Dermis microvascular lymphatic vessel endothelial cell (primary cell): ENCODE measurements at places on chromosomes 12 and 14. TPM values are rescaled to one million over a fixed set of nuclear protein-coding genes. Genes with fewer than 3 reads are reported as not detected.

Gene RERGL
- not detected in 2 replicates for total RNA-seq

Gene GPATCH2L
- 31.7 and 46.1 TPM in 2 replicates for total RNA-seq

Gene NOVA1
- under 0.01 TPM in 1 of 2 replicates, not detected in the other for total RNA-seq

Gene VWF
- total RNA-seq: 467 and 1,551 TPM in 2 replicates

Gene NR2C1
- total RNA-seq: 13.9 and 18.3 TPM in 2 replicates

Gene EXOC3L4
- not detected in 2 replicates for total RNA-seq

Gene COCH
- total RNA-seq: 1.5 and 7.2 TPM in 2 replicates

Gene ENDOU
- total RNA-seq: under 0.01 TPM in 2 replicates

Gene GLIPR1L1
- total RNA-seq: not detected in 2 replicates

Gene TMEM119
- not detected in 2 replicates for total RNA-seq

Gene IL23A
- total RNA-seq: 0.13 TPM in 1 of 2 replicates, not detected in the other

Gene ACVRL1
- 313 and 416 TPM in 2 replicates for total RNA-seq

Gene OR4K13
- not detected in 2 replicates for total RNA-seq

DNA sequence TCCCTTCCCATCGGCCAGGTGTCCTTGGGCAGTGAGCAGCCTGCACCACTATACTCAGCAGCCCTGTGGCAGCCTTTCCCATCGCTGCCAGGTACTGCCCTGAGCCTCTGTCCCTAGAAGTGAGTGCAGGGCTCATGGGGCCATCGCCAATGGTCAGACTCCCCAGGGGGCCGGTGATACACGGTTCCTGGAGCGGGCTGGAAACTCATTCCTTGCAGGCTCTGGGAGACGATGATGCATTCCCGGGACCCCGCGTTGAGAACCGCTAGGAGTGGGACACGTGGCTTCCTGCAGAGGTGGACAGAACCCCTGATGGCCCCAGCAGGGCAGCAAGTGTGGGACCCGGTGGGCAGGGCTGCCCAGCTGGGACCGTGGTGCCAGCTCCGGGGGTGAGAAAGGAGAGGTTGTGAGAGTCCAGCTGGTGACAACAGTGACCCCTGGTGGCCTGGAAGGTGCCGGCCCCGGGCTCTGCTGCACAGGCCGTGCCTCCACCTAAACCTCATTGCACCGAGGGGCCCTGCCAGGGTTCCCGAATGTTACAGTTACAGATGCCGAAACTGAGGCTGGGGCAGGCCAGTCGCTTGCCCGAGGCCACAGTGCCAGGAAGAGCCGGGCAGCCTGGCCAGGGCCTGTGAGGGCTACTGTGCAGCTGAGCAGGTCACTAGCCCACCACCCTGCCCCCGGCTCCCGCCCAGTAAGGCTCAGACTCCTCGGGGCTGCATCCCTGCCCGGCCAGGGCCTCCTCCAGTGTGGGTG is 33.8 kb downstream of the FBRSL1 start:
- peak; percentile 27 for DNase-seq

GRCh38 chr12:579420-580110 is 83.7 kb downstream of the NINJ2 start:
- DNase-seq: no peak

DNA sequence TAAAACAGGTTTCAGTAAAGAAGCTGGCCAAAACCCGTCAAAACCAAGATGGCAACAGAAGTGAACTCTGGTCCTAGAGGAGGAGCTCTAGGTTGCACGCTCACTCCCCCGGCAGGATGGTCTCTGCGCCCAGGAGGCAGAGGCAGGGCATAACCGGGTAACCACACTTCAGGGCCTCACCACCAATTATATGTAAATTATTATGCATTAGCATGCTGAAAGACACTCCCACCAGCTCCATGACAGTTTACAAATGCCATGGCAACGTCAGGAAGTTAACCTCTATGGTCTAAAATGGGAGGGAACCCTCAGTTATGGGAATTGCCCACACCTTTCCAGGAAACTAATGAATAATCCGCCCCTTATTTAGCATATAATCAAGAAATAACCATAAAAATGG is 20.1 kb upstream of the SLC6A12 start:
- DNase-seq: no peak

DNA sequence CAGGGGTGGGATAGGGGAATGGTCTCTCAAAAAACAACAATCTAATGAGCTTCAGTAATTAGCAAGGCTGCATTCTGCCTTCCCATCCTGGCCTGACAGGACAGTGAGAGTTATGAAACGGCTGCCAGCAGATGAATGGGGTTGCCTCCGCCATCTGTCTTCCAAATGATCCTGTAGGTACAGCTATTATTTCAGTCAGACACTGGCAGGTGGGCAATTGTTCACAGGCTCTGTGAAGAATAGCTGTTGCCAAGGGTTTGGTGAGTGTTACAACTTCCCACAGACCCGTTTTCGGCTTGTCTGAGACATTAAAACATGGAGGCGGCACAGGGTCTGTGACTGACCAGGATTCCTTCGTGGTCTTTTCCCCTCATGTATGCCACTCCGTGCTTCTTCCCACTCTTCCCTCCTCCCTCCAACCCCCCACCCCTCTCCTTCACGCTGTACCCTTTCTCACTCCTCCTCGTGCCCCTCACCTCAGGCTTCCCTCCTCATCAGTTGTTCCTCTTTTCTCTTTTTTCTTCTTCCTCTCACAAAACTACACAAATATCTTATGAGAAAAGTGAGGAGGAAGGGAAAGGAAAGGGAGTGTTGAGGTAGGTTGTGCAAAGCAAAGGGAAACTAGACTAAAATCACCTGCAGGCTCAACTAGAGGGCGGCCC is 160.8 kb upstream of the GZMB start:
- DNase-seq: no peak

GRCh38 chr14:105945896-105946295 is 419.5 kb downstream of the TMEM121 start:
- no peak for DNase-seq

- DNase-seq: no peak
These were observed 224.6 kb downstream of the ANO2 start for GRCh38 chr12:5720381-5721005.

DNA sequence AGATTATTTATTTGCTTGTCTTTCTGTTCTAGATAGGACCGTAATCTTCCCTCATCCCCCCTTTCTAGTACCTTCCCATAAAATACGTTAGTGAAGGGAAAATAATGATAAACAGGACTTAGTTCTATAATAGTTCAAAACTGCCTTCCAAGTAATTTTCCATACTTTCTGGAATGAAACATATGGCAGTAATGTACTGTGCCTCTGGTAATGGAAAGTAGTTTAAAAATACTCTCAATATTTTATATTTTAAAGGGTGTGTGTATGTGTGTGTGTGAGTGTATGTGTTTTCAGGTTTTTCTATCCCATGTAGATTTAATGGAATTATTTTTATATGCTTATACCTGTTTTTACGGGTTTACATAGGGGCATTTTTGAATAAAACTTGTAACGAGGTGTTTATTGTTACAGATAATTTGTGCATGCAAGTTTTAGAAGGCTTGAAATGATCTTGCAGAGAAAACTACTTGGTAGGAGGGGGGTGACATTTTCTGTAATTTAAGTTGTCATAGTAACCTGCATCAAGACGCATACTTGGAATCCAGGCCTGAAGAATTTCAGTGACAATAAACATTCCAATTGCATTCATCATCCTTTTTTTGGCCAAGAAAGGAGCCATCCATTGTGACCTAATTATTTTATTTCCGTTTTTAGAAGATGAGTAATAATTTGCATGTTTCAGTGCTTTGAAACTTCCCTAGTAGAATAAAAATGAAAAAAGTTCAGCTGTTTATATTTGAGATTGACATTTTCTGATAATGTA is 38.9 kb downstream of the RASSF8 start:
- peak; percentile 90 for DNase-seq

DNA sequence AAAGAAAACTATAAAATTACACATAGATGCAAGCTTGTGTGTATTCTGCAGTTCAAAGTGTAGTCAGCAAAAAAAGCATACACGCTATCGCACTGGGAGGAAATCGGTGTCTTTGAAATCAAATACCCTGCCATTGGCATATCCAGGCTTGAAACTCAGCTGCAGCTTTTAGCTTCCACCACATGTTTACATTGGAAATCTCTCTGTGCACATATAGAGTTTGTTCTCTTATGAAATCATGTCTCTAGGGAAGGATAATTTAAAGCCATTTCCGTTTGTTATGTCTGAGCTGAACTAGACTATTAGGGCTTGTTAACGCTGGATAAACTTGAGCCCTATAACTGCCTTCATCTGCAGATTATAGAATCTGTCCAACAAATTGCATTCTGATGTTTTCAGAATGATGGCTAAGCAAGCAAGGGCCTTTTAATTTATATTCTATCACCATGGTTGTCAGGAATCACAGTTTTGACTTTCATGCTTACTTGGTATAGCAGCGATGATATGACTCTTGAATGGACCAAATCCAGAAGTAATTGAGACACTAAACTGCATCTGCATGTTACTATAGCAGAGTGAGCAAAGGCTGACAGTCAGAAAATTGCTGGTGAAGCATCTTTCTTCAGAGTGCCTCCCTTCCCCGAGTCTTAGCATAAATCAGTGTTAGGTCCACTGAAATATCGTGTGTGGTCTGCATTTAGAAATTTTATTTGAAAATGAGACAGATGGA is 442.8 kb downstream of the ZFP36L1 start:
- peak; percentile 50 for DNase-seq

DNA sequence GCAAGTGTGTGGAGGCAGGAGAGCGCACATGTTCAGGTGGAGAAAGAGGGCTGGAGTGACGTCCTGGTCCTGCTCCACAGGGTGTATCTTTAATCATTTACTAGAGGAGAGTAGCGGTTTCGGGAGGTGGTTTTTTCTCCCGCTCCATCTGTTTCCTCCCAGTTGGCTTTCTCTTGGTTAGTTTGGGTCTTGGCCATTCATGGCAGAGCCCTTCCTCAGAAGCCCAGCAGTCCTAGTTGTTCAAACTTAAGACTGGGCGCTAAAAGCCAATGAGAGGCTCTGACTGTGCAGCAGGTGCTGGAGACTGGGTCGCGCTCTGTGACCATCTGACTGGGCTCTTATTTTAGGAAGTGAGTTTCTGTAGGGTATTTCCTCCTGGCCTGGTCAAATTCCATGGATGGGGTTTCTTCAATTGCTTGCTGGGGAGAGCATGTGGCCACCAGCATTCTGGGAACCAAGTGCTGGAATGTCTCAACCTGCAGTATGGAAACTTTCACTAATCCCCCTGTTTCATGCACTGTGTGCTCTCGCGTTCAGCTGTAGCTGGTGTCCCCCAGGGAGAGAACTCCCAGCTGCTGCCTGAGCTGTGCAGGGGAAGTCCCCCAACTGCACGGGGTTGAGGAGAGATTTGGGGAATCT is 27.4 kb upstream of the TSPAN9 start:
- no peak for DNase-seq

- DNase-seq: no peak
These were observed 62.3 kb upstream of the RIN3 start for GRCh38 chr14:92451245-92451644.

GRCh38 chr14:100341301-100342031 is 18.3 kb downstream of the SLC25A47 start:
- DNase-seq: peak; percentile 99

GRCh38 chr14:72882047-72882446 is 11.9 kb downstream of the DPF3 start:
- no peak for DNase-seq

GRCh38 chr12:2234091-2234490 is 181.3 kb downstream of the CACNA1C start:
- no peak for DNase-seq

- no peak for DNase-seq
These were observed 19.6 kb upstream of the TRAF3 start for GRCh38 chr14:102757646-102758045.

DNA sequence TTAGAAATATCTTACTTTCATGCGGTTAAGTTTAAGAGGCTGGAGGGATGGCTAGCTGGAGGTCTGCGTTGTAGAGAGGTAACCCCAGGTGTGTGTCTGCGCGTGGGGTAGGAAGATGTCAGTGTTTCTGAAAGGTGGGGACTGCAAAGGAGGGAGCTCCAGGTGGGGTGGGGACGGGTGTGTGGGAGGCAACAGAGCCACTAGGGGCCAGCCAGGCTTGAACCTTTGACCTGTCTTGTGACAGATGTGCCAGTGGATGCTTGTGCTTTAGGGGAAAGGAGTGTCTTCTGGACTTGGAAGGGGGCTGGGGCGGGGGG is 841 bp downstream of the GLI1 start:
- DNase-seq: no peak

- no peak for DNase-seq
These were observed 116.6 kb downstream of the SLC25A47 start for GRCh38 chr14:100439781-100440180.

GRCh38 chr14:50821510-50822464 is 9.2 kb downstream of the NIN start:
- no peak for DNase-seq

DNA sequence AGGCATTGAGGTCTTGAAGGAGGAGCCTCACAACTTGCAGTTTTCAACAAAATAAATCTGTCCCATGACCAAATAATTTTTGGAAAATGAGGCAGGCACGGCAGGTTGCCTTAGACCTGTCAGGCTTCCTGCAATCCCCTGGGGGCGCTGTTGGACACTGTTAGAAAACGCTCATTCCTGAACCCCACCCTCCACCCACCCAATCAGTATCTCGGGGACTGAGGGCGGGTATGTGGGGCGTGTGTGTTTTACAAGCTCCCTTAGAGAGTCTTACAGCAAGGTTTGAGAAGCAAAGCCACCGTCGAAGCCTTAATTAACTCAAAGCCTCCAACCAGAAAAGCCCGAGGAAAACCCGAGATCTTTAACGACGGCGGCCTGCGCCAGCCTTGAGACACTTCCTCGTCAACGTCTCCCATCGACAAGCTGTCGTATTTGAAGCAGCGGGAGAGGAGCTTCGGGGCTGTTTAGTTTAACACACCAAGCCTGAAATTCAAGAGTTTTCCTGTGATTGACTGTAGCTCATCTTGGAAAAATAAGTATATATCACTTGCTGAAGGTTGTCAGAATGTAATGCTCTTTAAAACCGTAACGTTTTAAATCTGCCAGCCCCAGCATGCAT is 123.0 kb downstream of the GLT1D1 start:
- DNase-seq: no peak

GRCh38 chr14:59904184-59904583 is 15.8 kb upstream of the LRRC9 start:
- no peak for DNase-seq

DNA sequence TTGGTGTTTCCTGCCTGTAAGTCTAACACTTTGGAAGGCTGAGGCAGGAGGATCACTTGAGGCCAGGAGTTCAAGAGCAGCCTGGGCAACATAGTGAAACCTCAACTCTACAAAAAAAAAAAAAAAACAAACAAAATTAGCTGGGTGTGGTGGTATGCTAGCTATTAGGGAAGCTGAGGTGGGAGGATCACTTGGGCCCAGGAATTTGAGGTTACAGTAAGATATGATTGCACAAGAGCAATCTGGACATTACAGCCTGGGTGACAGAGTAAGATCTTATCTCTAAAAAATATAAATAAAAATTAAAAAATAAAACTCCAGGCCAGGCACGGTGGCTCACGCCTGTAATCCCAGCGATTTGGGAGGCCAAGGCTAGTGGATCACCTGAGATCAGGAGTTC is 39.8 kb upstream of the CMKLR1 start:
- no peak for DNase-seq

- DNase-seq: no peak
These were observed 417.6 kb downstream of the NOVA1 start for GRCh38 chr14:26180221-26180620.

GRCh38 chr12:87866578-87867292 is 162.5 kb downstream of the C12orf50 start:
- DNase-seq: no peak

GRCh38 chr14:23055621-23056144 is 1.6 kb downstream of the CDH24 start:
- no peak for DNase-seq

GRCh38 chr14:64767215-64767964 is 63.2 kb downstream of the PLEKHG3 start:
- no peak for DNase-seq
